ENCODE measurements at places on chromosomes 2 and 18.

DNA sequence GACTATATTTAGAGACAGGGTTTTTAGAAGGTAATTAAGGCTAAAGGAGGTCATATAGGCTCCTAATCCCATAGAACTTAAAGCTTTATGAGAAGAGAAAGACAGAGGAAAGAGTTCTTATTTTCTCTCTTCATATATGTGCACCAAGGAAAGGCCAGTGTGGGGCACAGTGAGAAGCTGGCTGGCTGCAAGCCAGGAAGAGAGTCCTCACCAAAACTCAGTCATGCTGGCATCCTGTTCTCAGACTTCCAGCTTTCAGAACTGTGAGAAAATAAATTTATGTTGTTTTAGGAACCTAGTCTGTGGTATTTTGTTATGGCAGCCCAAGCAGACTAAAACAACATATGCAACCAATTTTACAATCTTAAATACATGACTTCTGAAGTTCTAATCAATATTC, 31.5 kb upstream of the ATIC start:
- ATAC-seq = no peak

GRCh38 chr18:76259096-76259495, 235.9 kb downstream of the ZNF516 start:
- peak; percentile 42 for ATAC-seq

- ATAC-seq = no peak
Observed at GRCh38 chr2:191333911-191334357, 88.7 kb downstream of the MYO1B start.

GRCh38 chr18:7237673-7238272, 6.9 kb downstream of the LRRC30 start:
- no peak for ATAC-seq

- no peak for ATAC-seq
Observed at GRCh38 chr2:144603334-144603733, 83.4 kb upstream of the ZEB2 start.

DNA sequence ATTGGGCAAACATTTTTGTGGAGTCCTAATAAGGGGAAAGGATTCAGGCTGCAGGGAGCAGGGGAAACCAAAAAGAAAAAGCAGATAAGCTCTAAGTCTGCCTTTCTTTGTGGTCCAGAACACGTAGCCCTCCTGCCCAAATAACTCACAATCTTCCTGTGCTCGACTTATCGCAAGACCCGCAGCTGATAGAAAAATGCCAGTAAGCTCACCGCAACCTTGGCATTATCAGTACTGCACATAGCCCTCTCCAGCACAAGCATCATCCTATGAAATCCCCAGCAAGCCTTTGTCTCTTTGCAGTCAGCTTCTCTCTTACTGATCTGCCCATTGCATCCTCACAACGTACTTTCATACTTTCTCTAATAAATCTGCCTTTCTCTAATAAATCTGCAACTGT, 202.4 kb upstream of the HNRNPA3 start:
- no peak for ATAC-seq

- no peak for ATAC-seq
Observed at GRCh38 chr2:43184339-43184895, 42.0 kb downstream of the ZFP36L2 start.

DNA sequence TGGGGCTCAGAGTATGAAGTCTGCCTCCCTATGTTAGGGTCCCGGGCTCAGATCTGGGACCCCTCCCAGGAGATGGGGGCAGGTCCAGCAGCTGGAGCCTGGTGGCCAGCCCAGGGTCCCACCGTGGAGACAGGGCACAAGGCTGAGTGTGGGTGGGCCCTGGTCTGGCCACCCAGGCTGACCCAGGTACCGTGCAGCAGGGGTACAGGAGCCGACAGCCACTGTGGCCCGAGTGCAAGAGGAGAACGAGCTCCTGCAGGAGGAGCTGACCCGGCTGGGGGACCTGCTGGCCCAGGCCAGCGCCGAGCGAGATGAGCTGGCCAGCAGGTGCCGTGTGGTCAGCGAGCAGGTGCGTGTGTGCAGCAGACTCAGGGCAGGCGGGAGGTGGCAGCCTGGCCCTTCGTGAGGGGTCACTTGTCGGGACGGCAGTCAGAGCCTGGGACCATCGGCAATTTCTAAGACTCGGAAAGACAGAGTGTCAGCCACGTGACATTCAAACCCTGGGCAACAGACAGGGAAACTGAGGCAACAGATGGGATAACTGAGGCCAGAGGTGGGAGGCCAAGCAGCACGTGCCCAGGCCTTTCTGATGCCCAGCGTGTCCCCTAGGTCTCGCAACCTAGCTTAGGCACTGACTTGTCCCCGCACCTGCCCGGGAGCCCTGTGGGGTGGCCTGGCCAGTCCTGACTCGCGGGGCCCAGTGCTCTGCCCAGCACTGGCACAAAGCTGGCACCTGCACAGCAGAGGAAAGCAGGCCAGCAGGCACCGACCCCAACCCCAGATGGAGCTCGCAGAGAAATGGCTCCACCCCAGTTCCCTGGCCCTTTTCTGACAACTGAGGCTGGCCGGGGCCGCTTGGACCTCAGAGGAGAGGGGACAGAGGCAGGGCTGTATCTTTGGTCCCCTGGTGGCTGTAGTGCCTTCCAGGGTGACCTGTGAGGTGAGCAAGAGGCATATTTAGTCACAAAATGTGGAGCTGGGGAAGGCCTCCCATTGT, 13.9 kb downstream of the CROCC2 start:
- ATAC-seq = no peak

- peak; percentile 95 for ATAC-seq
Observed at GRCh38 chr2:100909534-100910081, 89.7 kb downstream of the NPAS2 start.

GRCh38 chr2:128076461-128077106, 14.4 kb upstream of the UGGT1 start:
- no peak for ATAC-seq

- ATAC-seq = no peak
Observed at GRCh38 chr2:15355386-15355785, 205.7 kb downstream of the NBAS start.

Data from motor neuron (in vitro differentiated cells).